Stimulated activated CD8-positive, alpha-beta memory T cell treated with anti-CD3 and anti-CD28 coated beads, Interleukin-4, amount 100 ng/mL, for 48 hours (primary cell): ENCODE measurements at places on chromosomes 5 and 9.

DNA sequence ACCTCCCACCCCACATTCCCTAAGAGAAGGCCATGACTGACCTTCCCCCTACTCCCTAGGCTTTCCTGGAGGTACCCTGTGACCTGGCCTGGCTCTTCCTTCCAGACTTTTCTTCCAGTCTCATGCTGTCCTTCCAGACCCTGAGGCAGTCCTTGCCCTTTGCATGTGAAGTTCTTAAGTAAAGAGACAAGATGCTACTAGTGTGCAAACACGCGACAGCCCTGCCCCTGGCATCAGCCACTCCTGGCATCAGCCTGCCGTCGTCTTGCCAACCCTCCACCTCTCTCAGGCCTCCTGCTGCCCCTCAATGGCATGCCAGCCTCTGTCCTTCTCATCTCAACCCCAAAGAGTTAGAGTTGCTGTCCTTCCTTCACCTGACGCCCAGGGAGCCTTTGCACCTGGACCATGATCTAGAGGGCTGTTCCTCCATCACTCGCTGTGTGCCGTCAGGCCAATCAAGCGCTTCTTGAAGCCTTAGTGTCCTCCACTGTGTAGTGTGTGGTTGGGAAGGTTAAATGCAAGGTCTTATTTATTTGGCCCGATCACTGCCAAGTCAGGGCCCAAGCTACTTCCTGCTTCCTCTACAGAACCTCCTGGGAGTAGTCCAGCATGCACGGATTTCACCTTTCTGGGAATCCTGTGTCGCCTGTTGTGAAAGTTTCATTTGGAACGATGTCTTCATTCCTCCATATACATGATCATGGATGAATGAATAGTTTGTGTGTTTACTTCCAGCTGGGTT, 61.9 kb downstream of the WWC1 start:
- no peak for DNase-seq

- DNase-seq: no peak
Observed at GRCh38 chr9:110249603-110250002, 6.7 kb downstream of the TXN start.

GRCh38 chr9:134461426-134461982, 135.2 kb downstream of the RXRA start:
- DNase-seq: no peak

DNA sequence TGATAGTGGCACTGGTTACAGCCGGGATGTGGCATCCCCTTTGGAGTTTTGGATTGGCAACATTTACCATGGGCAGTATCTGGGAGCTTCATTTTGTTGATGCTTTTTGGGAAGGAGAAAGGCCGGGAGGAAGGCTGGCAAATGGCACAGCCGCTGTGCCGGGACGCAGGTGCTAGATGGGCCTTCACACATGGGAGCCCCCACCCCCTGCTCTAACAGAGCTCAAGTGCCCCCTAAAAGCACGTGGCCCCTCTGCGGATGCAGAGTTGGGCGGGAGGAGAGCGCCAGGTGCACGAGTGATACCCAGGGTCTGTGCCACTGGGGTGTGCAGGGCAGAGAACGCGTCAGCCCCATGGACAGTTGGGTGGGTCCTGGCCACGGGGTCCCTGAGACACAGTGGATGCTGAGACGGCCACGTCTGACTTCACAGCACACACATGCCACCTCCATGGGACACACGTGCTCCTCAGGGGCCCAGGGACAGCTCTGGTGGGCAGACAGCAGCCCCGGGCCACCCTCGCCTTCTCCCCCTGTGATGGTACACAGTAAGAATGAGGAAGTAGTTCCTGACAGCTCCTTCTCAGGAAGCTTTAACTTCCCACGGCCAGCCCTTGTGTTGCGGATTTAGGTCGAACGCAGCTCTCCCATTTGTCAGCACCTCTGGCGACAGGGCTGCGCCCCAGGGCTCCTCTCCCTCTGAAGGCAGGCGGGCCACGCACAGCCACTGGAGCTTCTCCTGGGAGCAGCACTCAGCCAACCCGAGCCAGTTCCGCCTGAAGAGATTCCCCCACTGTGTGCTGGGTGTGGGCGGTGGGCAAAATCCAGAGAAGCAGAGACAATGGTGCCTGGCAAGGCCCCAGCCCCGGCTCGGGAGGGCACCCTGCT, 10.8 kb downstream of the SLC9A3 start:
- DNase-seq: no peak

DNA sequence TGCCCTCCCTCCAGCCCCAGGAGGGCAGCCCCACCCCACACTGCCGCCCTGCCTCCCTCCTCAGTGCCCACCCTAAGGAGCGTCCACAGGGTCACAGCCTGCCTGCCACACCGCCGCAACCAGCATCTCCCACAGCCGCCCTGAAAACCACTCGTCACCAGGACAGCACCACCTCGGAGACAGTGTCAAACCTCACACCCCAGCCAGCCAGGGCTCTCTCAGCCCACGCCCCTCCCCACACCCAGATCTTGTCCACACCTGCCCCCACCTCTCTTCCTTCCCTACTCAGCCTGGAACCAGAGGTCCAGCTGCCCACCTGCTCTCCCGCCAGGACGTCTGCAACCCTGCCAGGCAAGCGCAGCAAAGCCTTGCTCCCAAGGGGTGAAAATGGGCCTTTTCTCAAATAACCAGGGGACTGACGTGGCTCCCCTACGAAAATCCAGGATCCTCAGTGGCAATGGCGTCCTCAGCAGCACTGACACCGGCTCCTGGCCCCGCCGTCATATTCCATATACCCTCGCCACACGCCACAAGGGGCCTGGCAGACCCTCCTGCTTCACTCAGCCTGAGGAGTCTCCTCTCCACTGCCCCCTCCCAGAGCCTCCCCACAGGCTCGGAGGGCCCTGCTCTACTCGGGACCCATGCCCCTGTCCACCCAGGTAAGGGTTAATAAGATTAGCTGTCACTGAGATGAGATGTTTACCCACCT, 71.0 kb upstream of the ADAMTS2 start:
- DNase-seq: no peak

- no peak for DNase-seq
Observed at GRCh38 chr5:107671742-107672210, 1.0 kb upstream of the EFNA5 start.

DNA sequence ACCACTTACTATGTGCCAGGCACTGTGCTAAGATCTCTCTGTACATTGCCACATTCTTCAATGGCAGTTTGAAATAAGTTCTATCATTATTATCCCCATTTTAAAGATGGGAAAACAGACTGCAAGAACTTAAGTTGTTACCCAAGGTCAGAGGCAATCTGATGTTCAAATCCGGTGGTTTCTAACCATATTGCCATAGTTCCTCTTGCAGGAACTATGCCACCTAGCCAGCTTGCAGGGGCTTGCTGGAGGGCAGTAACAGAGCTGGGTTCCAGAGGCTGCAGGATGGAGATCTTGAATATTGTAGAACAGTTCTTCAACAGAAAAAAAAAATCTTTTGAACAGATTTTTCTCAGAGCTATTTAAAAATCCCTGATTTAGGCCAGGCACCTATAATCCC, 71.8 kb upstream of the TNFAIP8 start:
- no peak for DNase-seq

DNA sequence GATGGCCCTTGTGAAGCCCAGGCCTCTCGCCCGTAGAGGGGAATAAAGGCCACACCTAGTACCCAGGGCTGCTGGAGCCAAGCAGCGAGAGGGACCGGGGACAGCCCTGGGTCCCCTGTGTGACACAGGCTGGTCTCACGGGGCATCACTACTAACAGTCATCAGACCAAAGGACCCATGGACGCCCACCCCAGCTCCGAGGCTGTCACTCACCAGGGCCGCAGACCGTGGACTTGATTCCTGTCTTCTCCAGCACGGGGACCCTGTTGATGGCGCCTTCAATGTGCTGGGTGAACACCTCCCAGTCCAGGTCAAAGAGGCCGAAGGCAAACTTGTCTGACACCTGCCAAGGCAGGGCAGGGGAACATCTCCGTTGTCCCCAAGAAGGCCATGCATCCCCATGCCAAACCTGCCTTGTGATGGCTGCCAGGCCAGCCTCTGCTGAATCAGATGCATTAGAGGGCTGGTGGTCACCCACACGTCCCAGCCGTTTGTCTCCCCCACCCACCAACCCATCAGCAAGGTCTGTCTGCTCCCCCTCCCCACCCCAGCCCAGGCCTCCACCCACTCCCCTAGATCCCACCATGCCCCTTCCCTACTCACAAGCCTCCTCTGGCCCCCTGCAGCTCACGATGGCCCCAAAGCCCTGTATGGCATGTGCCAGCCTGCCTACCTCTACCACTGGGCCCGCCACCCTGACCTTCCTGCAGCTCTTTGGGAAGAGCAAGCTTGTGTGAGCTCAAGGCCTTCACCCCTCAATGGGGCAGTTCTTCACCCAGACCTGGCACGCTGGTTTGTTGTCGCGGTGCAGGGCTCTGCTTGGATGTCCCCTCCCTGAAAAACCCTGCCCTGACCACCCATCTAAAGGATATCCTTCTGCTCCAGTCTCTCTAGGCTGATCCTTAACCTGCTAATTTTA, 20.8 kb downstream of the SARDH start:
- DNase-seq: no peak

- DNase-seq: no peak
Observed at GRCh38 chr5:60886158-60886557, 42.1 kb upstream of the ELOVL7 start.

DNA sequence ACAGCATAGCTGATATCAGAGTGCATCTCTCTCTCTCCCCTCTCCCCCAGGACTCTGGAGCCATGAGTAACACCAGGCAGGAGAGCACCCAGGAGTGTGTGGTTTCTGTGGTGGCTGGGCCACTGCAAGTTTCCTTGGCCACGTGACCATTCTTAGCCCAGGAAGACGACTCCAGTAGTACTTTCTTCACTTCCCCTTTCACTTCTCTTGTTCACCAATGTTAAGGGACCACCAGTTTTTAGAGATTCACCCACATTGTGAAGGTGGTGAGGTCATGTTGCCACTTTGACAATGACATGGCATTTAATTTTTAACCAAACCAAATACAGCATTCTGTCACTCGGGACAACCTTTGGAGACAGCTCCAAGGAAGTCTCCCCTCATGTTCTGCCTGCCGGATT, 17.9 kb upstream of the DAPK1 start:
- no peak for DNase-seq
